ENCODE measurements at places on chromosomes 3 and 15.

DNA sequence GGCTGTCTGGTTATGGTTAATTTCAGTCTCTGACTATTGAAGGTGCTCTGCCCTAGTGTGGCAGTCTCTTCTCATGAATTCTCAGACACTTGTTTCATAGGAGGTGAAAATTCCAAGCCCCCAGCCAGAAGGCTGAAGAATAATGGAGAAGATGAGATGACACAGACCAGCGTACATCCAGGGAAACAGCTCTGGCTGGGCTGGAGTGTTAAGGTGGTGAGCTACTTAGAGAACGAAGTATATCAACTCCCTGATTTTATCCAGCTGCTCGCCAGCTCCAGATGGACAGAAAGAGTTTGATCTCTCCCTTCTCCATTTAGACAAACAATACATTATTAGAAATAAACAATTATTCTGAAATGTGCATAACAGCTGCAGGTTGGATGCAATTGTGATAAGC is 494.5 kb upstream of the RGMA start:
- DNase-seq: no peak

DNA sequence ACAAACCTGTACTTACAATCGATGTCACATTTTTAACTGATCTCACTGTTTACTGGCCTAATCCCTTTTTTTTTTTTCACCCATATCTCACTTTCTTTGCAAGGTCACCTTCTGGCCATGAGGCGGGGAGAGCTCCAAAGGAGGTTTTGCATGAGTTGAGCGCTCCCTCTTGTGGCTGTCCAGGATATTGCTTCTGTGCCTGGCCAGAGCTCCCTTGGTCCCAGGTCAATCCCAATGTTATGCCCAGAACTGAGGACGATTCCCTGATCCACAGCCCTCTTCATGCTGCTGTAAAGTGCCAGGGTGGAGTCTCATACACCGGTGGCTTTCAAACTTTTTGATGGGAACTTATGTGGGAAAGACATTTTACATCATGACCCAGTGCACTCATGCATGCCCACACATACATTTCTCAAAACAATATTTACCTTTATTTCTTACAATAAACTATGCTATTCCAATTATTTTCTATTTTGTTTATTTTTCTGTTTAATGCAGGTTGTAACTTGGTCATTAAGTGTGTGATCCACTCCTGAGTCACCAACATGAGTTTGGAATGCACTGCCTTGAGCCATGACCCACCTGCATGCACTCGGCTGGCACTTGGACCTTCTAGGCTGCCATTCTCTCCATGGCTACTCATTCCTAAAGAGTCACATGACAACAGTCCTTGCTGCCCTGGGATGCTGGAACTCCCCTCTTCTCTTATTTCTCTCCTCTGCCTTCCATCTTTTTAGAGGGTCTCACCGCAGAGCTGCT is 9.6 kb upstream of the SST start:
- DNase-seq: peak; percentile 48

- no peak for DNase-seq
These were observed 63.6 kb downstream of the OSTN start for GRCh38 chr3:191262650-191263049.

- peak; percentile 43 for DNase-seq
These were observed 820 bp upstream of the HMCES start for GRCh38 chr3:129277829-129278271.

GRCh38 chr15:72124218-72124617 is 6.0 kb downstream of the SENP8 start:
- no peak for DNase-seq

DNA sequence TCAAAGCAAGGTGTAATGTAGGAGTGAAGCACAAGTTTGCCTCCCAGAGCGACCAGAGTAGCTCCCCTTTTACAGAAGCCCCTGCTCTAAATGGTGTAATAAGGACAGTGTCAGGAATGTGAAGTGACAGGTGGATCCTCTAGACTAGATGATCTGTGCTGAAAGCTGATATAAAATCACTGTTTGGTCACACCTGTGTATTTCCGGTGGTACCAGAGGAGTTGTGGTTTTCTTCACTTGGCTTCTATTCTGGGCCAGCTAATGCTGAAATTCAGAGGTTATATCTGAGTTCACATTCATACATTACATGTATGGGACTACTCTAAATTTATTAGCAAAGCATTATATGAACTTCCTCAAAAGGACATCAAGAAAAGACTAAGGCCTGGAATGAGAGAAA is 117.4 kb downstream of the IL1RAP start:
- no peak for DNase-seq

GRCh38 chr15:90570643-90571042 is 40.9 kb downstream of the CRTC3 start:
- no peak for DNase-seq

DNA sequence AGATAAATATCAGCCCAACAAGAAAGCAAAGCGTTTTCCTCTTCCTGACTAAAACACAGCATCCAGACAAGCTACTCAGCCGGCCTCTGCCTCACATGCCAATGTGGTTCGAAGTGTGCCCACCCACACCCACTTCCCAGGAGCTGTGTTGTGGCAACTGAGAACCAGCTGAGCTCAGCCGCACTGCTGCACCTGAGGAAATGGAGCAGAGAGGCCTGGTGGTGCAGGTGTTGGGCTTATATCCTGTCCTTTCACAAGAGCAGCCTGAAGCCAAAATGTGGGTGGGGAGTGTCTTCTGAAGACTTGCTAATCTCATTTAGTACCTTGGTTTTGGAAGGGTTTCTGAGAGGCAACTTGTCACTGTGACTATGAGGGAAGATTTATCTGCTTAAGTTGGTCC is 23.0 kb upstream of the RETNLB start:
- DNase-seq: no peak

- DNase-seq: no peak
These were observed 111.4 kb upstream of the RBMS3 start for GRCh38 chr3:29169451-29169850.

GRCh38 chr3:30113906-30114305 is 492.5 kb upstream of the TGFBR2 start:
- no peak for DNase-seq

DNA sequence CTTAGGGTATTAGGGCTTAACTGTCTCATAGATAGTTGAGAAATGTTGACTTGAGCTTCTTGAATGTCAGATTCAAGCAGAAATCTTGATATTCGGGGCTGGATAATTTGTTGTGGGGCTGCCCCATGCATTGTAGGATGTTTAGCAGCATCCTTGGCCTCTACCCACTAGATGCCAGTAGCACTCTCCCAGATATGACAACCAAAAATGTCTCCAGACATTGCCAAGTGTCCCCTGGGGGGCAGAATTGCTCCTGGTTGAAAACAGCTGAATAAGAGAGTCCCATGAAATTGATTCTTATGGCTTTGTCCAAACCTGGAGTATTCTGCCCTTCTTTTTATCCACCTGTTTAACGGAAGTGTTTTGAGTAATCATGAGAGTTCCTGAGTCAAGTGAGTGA is 15.9 kb upstream of the LCMT2 start:
- no peak for DNase-seq

- DNase-seq: no peak
These were observed 655.2 kb downstream of the RBMS3 start for GRCh38 chr3:29936054-29936453.

GRCh38 chr3:116001151-116001621 is 377.9 kb downstream of the GAP43 start:
- DNase-seq: no peak

- DNase-seq: no peak
These were observed 124.5 kb downstream of the SUCLG2 start for GRCh38 chr3:67529915-67530314.

DNA sequence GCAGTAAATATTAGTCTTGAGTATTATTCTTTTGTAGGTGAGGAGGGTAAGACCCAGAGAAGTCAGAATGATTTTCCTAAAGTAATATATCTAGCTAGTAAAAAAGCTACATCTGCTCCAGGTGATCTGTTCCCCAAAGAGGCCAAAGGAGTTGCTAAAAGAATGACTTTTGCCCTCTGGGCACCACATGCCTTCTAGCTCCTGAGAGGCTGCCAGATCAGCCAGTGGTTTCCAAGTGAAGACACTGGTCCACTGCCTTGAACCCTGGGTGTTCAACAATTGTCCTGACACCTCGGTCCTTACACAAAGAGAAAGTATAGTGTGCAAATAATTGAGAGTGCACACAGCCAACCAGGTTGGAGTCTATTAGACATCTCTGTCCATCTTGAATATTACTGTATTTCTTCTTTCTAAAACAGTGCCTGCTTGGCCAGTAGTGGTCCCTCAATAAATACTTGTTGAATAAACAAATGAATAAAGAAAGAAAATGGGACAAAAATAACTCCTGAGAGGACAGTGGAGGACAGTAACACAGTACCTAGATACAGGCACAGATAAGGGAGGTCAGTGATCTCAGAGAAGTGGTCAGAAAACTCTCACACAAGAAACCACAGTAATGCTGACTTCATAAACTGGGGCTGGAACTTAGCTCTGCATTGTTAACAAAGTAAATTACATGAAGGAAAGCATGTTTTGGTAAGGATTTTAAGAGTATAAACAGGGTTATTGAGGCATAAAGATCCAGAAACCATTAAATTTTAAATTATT is 56.6 kb upstream of the CSTA start:
- DNase-seq: no peak

DNA sequence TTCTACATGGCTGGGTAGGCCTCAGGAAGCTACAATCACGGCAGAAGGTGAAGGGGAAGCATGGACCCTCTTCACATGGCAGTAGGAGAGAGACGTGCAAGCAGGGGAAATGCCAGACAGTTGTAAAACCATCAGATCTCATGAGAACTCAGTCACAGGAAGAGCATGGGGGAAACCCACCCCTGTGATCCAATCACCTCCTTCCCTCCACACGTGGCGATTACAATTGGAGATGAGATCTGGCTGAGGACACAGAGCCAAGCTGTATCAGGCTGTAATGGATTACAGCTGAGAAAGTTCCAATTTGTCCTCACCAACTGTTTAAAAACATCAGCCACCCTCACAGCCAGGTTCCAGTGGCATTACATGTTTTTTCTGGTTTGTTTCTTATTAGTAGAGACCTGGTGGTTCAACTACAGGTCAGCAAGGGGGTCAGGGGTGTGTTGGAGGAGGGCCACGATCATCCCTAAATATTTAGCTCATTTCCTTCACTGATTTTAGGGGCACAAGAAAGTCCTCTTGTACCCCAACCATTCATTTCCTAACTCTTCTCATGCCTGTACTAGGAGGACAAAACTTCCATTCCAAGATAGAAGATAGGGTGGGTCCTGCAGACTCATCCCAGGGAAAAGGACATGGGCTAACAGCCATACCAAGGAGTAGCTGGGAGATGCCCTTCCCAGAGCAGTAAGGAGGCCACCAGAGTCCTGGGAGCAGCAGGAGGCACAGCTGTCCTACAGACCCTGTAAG is 54.4 kb downstream of the ANXA2 start:
- no peak for DNase-seq

- no peak for DNase-seq
These were observed 107.9 kb upstream of the DLG1 start for GRCh38 chr3:197406266-197406665.

DNA sequence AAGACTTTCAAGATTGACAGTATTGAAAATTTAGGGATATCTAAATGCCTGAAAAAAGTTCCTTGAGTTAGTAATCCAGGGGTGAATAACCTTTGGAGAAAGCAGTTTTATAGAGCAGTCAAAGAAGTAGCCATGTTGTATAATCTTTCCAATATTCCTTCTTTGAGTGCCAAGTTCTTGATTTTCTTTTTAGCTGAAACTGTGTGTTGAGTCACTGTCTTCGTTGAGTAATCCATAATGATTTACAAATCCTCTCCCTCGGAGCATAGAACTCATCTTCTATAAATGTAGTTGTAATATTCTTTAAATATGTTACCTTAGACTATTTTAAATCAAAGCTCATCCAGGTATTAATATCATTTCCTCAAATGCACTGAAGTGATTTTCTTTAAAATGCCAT is 135.2 kb downstream of the BBX start:
- DNase-seq: no peak

- no peak for DNase-seq
These were observed 57.9 kb upstream of the DLG1 start for GRCh38 chr3:197356275-197356674.

GRCh38 chr3:45253316-45253715 is 27.2 kb upstream of the TMEM158 start:
- DNase-seq: no peak

- DNase-seq: no peak
These were observed 313.6 kb upstream of the ATP11B start for GRCh38 chr3:182479419-182480336.

GRCh38 chr3:52860424-52860768 is 25.6 kb upstream of the MUSTN1 start:
- no peak for DNase-seq

DNA sequence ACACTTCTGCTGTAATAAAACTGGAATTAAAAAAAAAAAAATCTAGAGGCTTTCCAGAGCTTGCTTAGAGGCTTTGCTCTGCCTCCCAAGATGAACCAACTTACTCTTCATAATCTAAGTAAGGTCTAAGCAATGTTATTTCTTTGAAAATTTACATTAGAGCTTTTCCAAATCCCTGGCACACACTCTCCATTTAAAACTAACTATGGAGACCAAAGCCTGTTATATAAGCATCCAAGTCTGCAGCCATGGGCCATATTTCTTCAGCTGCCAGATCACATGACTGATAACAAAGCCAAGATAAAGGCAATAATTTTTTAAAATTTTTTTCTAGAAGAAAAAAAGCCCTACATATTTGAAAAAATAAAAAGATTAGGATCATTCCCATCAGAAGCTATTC is 55.0 kb upstream of the ARHGEF3 start:
- DNase-seq: no peak

GRCh38 chr3:65961733-65962132 is 77.0 kb downstream of the MAGI1 start:
- DNase-seq: no peak

DNA sequence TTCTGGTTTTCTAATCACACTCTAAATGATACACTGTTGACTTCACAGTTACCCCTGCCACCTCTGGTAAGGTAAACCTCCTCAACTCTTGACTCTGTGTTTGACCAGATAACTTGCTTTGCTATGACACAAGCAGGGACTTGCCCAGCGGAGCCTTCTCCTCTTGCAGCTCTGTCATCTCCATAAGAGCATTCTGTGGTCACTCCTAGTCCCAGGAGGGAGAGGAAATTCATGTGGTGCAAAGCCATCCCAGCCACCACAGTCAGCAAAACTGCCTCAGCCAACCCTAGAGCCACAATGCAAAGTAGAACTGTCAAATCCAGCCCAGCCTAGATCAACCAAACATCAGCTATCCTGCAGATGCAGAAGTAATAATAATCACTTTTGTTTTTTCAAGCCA is 144.7 kb upstream of the GADL1 start:
- DNase-seq: no peak

- no peak for DNase-seq
These were observed 131.9 kb downstream of the ANO10 start for GRCh38 chr3:43489930-43490329.

- DNase-seq: no peak
These were observed 254.5 kb upstream of the ROPN1 start for GRCh38 chr3:124246376-124246775.

DNA sequence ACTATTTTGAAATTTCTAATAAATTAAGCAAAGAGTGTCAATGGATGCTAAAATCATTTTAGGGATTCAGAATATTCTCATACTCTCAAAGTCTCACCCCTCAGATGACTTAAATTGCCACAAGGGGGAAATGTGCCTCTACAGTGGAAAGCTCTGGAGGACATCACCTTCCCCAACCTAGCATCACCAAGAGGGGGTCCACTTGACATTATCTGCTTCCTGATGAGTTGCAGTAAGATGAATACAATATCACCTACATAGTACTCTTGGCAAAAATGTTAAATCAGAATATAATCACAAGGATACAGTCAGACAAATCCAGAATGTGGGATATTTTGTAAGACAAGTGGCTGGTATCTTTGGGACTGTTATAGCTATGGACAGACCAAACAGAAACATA is 290.1 kb downstream of the MFSD1 start:
- no peak for DNase-seq
